ENCODE measurements at places on chromosomes 4 and X.

DNA sequence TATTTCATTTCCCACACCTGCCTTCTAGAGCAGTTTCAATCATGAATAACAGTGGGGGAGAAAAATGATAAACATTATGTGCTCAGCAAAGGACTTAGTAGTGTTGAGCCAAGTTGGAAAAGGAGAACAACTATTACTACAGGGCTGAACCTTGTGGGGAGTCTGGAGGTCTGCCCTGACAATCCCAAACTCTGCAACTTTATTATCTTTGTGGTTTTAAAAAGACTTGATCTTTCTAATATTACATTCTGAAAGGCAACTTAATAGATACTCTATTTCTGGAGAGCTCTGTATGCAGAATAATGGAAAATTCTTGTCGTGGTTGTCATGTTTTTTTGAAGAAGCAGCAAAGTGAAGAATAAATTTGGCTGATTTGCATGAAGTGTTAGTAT lies 116.1 kb downstream of the SPCS3 start:
- no peak for DNase-seq

DNA sequence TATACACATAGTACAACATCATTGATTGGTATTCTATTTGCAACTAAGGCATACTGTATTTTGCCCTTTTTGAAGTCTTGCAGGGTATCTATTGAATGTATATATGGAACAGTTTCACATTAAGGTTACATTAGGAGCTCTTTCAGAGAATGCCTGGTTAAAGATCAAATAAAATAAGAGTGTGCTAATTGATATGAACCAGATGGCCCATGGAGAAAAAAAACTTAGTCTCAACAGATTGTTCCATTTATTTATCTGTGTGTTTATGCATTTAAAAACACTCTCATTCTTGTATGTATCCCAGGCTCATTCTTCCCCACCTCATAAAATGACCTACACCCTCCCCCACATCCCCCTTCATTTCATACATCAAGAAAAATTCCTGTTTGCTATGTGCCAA lies 35.2 kb upstream of the GRIA2 start:
- no peak for DNase-seq

- no peak for DNase-seq
These were observed 14.0 kb downstream of the RBMX start for GRCh38 chrX:136866337-136867095.

GRCh38 chr4:150136481-150136880 lies 58.2 kb downstream of the DCLK2 start:
- no peak for DNase-seq

- no peak for DNase-seq
These were observed 45.4 kb downstream of the BMPR1B start for GRCh38 chr4:94803181-94803580.

DNA sequence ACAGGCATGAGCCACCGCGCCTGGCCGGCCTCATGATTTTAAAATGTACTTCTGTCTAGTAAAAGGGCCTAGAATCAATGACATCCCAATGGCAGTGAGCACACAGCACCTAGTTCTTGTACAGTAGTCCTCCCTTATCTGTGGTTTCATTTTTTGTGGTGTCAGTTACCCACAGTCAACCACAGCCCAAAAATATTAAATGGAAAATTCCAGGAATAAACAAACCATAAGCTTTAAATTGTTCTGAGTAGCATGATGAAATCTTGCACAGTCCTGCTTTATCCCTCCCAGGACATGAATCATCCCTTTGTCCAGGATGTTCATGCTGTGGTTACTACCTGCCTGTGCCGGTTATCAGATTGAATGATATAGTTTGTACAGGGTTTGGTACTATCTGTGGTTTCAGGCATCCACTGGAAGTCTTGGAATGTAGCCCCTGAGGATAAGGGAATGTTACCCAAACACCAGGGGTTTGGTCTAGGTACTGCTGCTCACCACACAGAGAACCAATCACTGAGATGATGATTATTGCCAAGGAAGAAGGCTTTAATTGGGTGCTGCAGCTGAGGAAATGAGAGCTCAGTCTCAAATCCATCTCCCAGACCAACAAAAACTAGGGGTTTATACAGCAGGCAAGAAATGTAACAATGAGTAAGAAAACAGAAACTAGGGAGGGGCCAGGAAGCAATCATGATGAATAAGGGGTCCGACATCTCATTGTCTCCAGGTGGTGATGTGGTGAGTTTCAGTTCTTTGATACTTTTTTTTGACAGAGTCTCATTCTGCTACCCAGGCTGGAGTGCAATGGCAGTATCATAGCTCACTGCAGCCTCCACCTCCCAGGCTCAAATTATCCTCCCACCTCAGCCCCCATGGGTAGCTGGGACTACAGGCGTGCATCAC lies 16.2 kb upstream of the FHL1 start:
- DNase-seq = peak; percentile 20

DNA sequence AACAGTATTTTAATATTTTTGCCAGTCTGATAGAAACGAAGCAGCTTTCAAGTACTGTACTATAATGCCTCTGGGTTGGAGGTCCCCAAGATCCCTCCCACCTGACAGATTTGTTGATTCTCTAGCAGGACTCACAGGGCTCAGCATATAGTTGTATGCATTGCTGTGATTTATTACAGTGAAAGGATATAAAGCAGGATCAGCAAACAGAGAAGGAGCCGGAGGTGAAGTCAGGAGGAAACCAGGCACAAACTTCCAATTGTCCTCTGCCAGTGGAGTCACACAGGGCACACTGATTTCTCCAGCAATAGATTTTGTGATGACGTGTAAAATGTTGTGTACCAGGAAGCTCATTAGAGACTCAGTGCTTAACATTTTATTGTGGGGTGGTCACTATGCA lies 19.0 kb downstream of the USP53 start:
- DNase-seq = no peak

- no peak for DNase-seq
These were observed 291.3 kb downstream of the GALNTL6 start for GRCh38 chr4:172104539-172104938.

DNA sequence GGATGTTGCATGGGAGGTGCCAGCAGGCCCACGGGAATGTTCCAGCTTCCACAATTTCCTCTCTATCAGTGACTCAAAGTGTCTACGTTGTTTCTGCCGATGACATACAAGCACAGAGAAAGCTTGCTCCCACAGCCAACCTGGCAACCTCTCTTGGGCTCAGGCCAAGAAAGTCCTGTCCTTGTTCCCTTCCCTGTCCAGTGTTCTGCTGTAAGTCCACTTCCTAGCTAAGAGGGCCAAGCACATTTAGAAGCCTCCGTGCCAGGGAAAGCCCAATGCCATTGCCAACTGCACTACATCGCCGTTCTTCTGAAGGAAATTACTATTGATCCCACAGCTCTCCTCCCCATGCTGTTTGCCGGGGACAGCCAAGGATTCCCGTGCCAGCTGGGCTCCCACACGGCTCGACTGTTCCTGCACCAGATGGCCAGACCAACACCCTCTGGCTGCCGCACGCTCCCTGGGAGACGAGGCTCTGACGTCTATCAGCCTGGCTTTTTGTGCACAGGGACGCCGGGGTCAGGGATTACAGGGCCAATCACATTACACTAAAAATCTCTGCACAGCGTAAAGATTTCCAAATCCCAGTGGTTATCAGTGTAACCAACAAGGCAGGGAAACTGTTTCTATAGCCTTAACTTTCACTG lies 284.0 kb downstream of the BCOR start:
- DNase-seq = no peak

DNA sequence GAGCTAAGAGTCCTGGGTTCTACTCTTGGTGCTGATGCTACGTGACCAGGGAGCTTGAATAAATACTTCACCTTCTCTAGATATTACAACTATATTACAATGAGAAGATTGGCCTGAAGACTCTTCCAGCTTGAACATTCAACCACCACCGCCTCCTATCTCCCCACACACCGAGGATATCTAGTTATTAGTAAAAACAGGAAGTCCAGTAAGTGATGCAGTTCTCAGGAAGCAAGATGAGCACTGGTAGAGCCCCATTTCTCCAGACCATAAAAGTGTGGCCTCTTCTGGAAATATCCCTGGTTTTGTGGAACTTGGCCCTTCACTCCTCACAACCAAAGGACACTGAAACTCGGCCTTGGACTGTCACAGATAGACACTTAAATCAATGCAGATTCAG lies 18.5 kb downstream of the PJA1 start:
- DNase-seq = no peak

GRCh38 chr4:24547979-24548378 lies 36.4 kb downstream of the DHX15 start:
- no peak for DNase-seq

- peak; percentile 48 for DNase-seq
These were observed 188.4 kb upstream of the ANK2 start for GRCh38 chr4:112860830-112861690.

DNA sequence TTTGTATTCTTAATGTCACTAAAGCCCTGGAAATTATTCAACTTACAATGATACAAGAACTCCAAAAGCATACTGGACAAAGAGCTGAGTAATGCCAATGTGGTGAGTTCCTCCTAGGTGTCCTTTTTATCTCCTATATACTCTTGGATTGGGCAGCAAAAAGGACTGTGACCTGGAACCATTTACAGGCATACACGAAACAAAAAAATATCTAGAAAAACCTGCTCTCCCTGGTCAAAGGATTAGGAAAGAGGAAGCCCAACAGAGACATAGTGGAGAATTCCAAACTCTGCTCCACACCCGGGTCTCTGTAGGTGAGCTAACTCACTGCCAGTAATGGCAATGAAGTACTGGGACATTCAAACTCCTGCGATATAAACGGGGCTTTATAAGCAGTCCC lies 25.3 kb downstream of the SULT1B1 start:
- no peak for DNase-seq

GRCh38 chrX:11257711-11258110 lies 35.5 kb upstream of the AMELX start:
- no peak for DNase-seq

- peak; percentile 35 for DNase-seq
These were observed 175.8 kb upstream of the TECRL start for GRCh38 chr4:64584981-64585557.

DNA sequence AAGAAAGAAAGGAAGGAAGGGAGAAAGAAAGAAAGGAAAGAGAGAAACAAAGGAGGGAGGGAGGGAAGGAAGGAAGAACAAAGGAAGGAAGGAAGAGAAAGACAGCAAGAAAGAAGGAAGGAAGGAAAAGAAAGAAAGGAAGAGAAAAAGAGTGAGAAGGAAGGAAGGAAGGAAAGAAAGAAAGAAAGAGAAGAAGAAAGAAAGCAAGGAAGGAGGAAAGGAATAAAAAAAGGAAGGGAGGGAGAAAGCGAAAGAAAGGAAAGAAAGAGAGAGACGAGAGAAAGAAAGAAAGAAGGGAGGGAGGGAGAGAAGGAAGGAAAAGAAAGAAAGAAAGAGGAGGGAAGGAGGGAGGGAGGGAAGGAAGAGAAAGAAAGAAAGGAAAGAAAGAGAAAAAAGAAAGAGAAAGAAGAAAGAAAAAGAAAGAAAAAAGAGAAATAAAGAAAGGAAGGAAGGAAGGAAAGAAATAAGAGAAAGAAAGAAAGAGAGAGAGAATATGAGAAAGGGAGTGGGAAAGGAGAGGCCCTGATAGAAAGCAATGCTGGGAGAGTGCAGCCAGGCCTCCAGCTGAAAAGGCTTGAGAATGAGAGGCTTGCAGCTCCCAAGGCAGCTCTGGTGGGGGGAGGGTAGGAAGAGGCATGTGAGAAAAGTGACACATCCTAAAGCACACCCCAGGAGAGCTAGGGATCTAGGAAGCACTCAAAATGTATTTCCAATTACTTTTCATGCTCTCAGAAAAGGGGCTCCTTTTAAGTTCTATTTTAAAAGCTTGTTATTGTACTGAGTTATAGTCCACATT lies 134.0 kb upstream of the ZIC3 start:
- no peak for DNase-seq

GRCh38 chrX:30951003-30951402 lies 61.9 kb upstream of the TAB3 start:
- no peak for DNase-seq

- DNase-seq = no peak
These were observed 89.8 kb downstream of the EMCN start for GRCh38 chr4:100428051-100428450.

GRCh38 chr4:24664956-24665355 lies 80.6 kb upstream of the DHX15 start:
- peak; percentile 71 for DNase-seq
